Activated T-cell treated with anti-CD3 and anti-CD28 coated beads for 4 hours (primary cell): ENCODE measurements at places on chromosomes 3 and 15.

- peak; percentile 23 for DNase-seq
Observed at GRCh38 chr3:12948891-12949711, 107.7 kb upstream of the RPL32 start.

GRCh38 chr15:57503911-57504598, 87.6 kb upstream of the MYZAP start:
- DNase-seq: no peak

DNA sequence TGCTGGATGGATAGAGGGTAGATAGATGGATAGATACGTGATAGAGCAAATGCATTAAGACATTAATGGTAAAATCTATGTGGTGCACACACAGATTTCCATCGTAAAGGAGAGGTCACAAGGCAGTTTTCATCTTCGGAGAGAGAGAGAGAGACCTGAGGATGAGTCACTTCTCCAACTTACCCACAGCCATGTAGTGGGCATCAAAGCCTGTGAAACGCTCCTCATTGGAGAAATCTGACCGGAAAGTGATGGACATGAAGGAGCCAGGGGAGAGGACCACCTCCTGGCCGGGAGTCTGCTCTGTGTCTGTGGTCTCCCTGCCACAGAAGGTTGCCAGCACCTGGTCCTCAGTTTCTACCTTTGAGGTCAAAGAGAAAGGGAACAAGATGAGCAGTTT, 29.2 kb downstream of the MASP1 start:
- DNase-seq: no peak

DNA sequence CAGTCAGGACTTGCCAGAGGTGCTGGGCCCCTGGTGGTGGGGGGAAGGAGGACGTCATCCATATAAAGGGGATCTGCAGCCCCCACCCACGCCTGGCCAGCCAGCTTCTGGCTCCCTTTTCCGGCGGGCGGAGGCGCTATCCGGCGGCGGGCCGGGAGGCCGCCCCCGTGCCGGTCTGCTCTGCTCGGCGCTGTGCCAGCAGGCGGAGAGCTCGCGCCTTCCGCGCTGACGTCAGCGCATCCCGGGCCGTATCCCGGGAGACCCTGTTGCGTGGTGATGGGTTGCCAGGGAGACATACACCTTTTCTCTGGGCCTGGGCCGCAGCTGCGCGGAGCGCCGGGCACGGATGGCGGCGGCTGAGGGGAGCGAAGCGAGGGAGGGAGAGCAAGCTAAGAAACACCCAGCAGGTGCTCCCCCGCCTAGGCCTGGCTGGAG, 1.1 kb downstream of the FAM131A start:
- DNase-seq: no peak

- DNase-seq: no peak
Observed at GRCh38 chr3:23764407-23764806, 41.3 kb upstream of the UBE2E1 start.

DNA sequence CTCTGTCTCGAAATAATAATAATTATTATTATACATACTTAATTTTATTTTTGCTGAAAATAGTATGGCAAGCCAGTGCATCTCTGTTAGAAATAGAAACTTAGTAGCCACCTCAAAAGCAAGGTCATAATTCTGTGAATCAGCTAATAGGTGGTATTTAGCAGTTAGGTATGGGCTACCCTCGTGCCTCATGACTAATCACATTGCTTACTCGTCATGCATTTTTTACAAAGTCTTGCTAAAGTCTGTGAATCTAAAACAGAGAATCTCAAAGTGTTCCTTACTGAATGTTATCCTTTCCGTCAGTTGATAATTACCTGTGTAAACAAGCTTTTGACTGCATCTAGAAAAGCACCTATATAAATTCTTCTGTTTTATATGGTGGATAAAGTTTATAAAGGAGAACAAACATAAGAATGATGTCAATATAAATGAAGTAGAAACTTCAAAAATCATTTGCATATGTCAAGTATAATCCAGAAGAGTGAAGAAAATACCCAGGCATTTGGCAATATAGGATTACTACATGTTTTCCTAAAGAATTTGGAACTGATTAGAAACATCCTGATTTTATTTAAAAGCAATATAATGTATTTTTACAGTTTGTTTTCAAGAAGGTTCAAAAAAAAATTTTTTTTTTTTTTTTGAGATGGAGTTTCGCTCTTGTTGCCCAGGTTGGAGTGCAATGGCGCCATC, 6.2 kb downstream of the PPARG start:
- no peak for DNase-seq

DNA sequence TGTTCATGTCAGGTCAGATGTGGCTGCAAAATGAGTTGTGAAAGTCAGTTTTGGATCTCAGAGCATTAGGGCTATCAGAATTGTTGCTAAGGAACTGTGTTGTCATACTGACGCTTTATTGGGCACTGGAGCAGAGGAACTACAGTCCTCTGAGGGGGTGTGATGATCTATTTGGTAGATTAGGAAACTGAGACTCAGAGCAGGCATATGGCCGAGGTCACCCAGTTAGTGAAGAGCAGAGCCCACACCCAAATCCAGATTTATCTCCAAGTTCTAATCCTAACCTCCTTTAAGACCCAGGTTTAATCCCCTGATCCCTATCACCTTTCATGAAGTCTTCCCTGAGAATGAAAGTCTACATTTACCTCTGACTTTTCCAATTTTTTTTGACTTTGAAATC, 25.6 kb upstream of the GLCE start:
- DNase-seq: no peak

DNA sequence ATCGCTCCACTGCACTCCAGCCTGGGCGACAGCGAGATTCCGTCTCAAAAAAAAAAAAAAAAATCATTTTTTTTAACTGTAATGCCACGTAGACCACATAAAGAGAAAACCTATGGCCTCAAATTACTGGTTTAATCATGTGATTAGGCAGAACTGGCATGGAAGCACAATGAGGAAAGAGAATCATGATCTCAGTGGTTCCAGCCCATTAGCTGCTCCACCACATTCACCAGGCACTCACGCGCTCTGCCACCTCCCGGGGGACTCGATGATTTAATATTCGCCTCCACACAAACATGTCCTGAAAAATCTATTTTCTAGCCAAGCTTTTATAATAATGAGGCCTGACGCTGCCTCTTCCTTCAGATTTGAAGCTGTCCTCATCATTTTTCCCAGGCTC, 204.7 kb downstream of the TBL1XR1 start:
- DNase-seq: no peak

DNA sequence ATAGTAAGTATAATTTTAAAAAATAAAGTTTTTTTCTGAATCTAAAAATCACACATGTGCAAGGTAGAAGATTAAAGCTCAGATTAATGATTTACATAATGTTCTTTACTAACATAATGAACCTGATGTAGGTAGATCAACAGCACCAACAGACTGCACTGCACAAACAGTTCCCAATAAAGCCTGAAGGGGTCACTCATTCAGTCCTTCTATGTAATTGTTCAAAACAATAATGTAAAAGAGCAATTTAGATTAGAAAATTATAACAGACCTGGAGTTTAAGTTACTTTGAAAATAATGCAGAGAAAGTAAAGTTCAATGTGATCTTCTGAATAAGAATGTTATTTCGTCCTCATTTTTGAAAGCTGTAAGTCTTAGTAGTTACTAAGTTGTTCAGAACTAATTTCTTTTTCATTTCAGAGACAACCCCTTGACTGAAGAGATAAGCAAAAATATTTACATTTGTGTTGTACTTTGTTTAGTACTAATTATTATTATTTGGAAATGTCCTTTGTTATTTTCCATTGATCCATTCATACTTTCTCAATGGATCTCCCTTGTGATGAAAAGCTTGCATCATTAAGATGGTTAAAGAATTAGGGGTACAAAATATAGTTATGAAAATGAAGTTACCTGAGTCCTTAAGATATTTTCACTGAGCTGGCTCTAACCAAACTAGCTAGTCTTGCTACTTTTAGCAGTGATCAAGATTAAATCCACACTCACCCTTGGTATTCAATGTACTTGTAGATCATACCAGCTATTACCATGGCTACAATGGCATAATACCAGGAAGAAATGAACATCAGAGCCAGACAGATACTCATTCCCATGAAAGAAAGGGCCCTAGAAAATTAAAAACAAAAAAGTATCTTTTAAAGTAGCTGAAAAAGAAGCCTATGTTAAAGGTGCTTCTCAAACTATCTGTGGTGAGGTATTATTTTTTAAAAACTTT, 16.8 kb downstream of the EMC4 start:
- peak; percentile 20 for DNase-seq

DNA sequence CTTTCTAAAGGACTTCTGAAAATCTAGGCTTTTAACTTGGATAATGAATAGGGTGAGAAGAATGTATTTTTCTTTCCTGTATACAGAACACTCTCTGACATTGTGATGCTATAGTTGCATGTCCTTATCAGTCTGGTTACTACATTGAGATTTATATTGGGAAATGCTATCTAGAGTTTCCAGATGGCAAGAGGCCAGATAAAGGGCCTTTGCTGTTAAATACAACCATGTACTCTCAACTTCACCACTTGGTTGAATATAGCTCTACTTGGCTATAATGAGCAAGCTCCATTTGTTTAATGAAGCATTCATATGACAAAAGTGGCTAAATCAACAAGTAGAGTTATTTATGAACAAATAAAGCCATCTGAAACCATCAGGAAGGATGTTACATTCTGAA, 91.0 kb downstream of the IGSF11 start:
- no peak for DNase-seq

- DNase-seq: no peak
Observed at GRCh38 chr15:83292317-83292716, 7.9 kb upstream of the BNC1 start.

GRCh38 chr15:39784125-39784524, 1.5 kb upstream of the FSIP1 start:
- DNase-seq: no peak

- no peak for DNase-seq
Observed at GRCh38 chr15:60720086-60720485, 241.1 kb upstream of the ICE2 start.

- peak; percentile 49 for DNase-seq
Observed at GRCh38 chr15:77002954-77003912, 8.3 kb downstream of the PSTPIP1 start.

DNA sequence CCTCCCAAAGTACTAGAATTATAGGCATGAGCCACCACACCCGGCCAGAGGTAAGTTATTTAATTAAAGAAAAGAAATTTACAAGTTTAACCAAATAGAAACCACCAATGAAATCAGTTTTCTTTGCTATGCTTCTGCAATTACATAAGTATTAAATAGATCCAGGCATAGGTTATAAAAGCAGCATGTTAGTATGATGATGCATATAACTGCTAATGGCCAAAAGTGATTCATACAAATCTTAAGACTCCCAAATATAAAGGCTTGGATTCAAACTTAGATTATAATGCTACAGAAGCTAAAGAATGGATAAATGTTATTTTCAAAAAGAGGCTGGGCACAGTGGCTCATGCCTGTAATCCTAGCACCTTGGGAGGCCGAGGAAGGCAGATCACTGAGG, 32.8 kb upstream of the HDC start:
- no peak for DNase-seq

GRCh38 chr3:107699682-107700081, 176.9 kb downstream of the BBX start:
- DNase-seq: no peak

GRCh38 chr3:49616061-49616460, 58.1 kb upstream of the APEH start:
- no peak for DNase-seq

DNA sequence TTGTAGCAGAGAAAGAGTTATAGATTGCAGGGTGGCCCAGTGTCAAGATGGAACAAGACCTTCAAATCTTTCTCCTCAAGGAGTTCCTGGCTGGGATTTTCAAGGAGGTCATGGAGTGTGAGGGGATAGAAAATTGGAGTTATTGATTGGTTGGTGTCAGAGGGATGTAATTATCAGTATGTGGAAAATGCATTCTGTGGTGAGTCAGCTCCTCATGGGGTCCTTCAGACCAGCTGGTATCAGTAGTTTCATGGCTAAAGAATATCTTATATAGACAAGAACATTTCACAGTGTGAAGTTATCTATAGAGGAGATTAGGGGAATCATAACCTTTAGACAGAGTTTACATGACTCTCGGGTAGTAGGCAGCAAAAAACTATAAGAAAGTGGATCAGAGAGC, 1114.0 kb upstream of the GBE1 start:
- DNase-seq: no peak

DNA sequence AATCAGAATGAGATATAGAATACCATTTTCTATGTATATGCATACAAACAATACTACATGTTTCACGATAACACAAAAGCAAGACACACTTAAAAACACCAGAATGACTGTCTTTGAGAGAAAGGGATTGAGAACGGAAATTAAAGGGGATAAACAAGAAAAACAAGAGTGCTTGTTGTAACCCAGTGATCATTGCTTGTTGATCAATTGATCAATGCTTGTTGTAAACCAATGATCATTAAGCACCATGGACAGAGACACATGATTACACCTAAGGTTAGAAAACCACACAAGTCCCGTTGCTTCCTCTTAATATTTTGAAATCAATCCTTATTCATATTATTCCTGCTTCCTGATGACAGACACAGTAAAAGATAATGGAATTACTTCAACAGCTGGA, 1.1 kb upstream of the OR4F15 start:
- no peak for DNase-seq

DNA sequence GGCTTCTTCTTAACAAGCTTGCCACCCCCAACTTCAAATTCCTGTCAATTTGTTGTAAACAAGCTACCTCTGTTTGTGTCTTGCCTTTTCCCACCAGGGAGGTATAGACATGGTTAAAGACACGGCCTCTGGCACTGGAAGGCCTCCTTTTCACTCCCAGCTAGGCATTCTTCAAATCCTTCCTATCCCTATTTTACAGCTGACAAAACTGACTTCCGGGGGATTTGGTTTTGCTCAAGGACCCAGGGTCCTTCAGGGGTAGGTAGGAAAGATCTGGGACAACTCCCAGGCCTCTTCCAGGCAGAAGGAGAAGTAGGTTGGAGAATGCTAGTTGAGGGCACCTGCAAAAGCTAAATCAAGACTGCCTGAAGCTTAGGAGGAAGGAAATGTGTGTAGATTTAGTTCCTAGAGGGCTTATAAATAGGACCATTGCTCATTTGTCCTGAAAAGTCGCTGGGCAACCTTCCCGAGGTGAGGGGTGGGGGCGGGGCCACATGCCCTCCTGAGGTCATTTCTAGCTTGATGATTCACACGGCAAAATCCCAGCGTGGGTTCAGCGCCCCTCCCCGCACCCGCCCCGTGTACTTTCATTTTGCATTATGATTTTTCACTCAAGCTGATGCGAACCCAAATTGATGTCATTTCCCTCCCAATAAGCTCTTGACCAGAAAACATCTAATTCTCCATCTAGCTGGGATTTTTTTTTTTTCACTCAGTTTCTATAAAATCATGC, 365.5 kb downstream of the SHQ1 start:
- peak; percentile 69 for DNase-seq

GRCh38 chr3:111803123-111803593, 55.9 kb upstream of the PHLDB2 start:
- DNase-seq: no peak

- DNase-seq: no peak
Observed at GRCh38 chr3:46113608-46114007, 86.3 kb upstream of the XCR1 start.

DNA sequence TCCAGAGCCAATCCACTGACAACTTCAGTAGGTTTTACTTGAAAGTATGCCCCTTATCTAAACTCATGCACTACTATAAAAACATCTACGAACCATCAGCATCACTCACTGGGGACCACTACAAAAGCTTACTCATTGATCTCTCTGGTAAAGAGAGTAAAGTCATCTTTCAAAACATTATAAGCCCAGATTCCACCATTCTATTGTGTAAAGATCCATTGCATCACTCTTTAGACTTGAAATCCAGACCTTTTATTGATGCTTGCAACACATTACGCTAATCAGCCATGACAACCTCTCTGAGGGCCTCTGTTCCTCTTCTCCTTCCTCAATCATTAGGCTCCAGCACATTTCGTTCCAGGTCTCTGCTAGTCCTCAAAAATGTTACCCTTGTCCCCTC, 248.9 kb upstream of the WNT5A start:
- DNase-seq: no peak
